ENCODE measurements at places on chromosomes 3 and 15. TPM values are rescaled to one million over a fixed set of nuclear protein-coding genes. Genes with fewer than 3 reads are reported as not detected.

DNA sequence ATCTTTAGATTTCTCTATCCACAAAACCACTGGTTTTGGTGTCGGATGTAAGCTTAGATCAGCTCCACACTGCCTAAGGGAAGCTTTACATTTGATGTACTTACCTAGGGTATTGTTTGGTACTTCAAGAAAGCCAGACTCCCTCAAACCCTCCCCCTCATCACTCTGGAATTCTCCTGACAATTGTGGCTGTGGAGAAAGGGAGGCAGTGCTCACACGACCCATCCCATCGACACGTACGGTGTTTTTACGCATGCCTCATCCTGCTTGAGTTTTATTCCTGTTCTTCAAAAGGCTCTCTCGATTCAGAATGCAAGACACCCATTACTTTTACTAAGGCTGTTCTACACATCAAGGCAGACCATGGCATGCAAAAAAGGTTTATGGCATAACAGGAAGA is 67.3 kb upstream of the ONECUT1 start:
- H3K27me3 ChIP-seq: no peaks in the 10 kb centered on the region
- H3K27ac ChIP-seq: no peak overlapping the region
- no peak overlapping the region for H3K4me3 ChIP-seq
- H3K4me1 ChIP-seq: no peaks in the 10 kb centered on the region
- no peak for DNase-seq

- peaks cover 15% of the 10 kb centered on the region for H3K4me1 ChIP-seq
- no peak for DNase-seq
- H3K27ac ChIP-seq: no peak overlapping the region
- H3K27me3 ChIP-seq: no peaks in the 10 kb centered on the region
- no peak overlapping the region for H3K4me3 ChIP-seq
These were observed 81.3 kb downstream of the KCNAB1 start for GRCh38 chr3:156201411-156202405.

The PTX3 gene
- 537 TPM for total RNA-seq

GRCh38 chr3:116877968-116878367 is 168.4 kb downstream of the TUSC7 start:
- DNase-seq: no peak
- no peaks in the 10 kb centered on the region for H3K27me3 ChIP-seq
- no peaks in the 10 kb centered on the region for H3K36me3 ChIP-seq
- no peak overlapping the region for H3K4me3 ChIP-seq

The MORC1 gene
- total RNA-seq: not detected

The C3orf22 gene
- not detected for total RNA-seq

DNA sequence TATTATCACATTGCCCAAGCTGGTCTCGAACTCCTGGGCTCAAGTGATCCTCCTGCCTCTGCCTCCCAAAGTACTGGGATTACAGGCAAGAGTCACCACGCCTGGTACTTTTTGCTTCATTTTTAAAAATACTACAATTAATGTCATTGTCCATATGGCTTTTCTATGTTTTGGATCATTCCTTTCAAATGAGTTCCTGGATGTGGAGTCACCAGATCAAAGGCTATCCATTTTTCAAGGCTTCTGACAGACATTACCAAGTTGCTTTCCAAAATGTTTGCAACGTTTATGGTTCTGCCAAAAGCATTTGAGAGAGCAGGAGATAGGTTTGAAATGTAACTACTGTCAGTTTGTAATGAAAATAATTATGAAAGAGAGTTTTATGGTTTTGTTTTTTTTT is 34.2 kb upstream of the BCL2L10 start:
- no peak overlapping the region for H3K27ac ChIP-seq
- no peak overlapping the region for H3K4me3 ChIP-seq
- peaks cover 17% of the 10 kb centered on the region for H3K4me1 ChIP-seq

The RPLP1 gene
- total RNA-seq: 94.6 TPM
